ENCODE measurements at places on chromosomes 4 and X.
A peak's percentile ranks its signal among the peaks of the same experiment; 100 is the strongest.

DNA sequence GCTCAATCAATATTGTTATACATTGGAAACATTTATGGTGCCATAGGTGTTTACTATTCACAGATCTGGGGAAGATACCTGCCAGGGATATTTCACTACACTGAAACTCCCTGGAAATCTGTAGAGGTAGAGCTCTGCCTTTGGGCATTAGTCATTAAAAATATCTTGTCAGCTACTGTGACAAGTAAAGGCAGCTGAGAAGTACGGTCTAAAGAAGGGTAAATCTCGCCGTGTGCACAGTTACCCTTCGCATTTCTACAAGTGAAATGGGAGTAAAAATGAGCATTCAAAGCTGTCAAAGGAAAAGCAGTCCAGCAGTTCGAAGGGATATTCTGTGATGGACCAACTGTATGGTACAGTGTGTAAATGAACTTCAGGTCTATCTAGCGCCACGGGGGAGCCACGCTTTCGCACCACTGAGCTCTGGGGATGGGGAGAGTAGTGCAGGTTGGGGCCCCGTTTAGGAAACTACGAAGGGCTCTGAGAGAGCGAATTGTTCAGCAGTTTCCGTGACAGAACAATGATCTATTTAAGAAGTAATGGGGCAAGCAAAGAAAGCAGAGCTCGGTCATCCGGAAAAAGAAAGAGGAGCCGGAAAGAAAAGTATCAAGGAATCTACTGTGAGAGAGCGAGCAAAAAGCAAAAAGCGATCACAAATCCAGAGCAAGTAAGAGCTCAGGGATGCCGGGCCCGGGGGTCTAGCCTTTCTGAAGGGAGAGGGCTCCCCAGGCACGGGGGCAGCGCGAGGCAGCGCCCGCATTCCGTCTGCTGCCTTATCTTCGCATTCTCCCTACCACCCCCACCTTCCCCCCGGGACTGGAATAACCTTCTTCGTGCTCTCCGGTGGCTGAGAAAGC lies 646 bp downstream of the TIGD4 start:
- DNase-seq, result peak; percentile 47

DNA sequence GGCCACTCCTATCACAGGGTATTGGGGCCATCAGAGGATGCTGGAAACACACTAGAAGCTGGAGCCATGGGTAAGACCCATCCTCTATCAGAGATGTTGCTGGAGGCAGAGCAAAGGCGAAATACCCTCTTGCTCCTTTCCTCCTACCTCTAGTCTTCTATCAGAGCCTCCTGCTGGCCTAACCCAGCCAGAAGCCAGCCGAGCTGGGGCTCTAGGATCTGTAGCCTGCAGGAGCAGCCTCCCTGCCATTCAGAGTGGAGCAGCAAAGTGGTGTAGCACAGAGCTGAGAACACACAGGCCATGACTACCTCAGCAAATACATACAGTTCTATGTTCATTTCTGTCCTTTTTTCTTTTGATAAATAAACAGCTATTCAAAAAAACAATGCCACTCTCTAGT lies 35.7 kb downstream of the GATB start:
- DNase-seq, result peak; percentile 2

DNA sequence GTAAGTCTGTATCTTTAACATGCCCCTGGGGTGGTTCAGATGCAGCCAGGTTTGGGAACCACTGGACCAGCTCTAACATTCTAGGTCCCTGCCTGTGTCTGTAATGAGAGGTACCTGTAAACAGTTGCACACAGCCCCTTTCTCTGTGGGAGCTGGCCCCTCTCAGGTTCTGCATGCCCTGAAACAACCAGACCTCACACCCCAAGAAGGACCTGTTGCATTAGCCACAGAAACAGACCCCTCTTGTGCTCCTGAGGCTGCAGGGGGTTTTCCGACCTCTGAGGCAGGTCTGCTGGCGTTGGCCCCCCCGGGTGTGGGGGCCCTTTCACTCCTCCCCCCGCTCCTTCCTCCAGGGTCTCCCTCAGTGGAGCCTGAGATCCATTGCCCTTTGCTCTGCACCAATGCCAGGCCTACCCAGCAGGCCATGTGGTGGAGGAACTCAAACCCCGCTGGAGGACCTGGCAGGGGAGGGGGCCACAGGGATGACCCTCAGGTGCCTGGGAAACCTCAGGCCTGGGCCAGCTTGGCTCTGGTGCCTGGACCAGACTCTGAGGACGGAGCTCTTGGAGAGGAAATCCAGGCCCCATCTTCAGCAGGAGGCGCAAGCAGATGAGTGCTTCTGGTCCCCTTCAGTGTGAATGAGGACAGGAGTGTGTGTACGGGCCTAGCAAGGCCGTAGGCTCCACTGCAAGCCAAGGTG lies 61.4 kb upstream of the PJA1 start:
- no peak for DNase-seq

GRCh38 chr4:172652369-172652768 lies 516.2 kb upstream of the GALNT7 start:
- DNase-seq, result no peak

DNA sequence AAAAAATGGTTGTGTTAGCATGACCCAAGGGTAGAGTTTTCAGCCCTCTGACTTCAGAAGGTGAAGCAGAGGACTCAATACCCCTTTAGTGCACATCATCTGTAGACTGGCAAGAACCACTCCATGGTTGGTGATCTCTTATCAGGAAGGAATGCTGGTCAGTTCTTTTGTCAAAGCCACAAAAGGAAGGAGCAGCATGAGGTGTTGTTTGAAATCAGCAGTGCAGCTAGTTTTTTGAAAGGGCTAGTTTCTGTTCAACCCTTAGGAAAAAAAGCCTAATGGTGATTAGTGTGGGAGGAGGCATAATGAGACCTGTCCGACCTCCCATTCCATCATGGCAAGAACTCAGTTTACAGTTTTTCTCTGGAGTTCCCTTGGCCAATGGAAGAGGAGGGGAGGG lies 362.0 kb upstream of the CT83 start:
- no peak for DNase-seq

DNA sequence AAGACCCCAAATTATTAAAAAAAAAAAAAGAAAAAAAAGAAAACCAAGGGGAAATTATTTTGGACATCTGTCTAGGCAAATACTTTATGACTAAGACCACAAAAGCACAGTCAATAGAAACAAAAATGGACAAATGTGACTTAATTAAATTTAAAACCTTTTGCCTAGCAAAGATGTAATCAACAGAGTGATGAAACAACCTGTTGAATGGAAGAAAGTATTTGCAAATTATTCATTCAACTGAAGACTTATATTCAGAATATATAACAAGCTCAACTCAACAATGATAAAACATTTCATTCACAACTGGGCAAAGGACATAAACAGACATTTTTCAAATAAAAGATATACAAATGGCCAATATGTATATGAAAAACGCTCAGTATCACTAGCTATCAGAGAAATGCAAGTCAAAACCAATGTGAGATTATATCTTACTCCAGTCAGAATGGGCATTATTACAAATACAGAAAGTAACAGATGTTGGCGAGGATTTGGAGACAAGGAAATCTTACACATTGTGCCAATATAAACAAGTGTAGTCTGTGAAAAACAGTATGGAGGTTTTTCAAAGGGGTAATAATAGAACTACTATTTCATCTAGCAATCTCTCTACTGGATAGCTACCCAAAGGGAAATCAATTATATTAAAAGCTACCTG lies 67.1 kb downstream of the FAAH2 start:
- DNase-seq, result no peak

GRCh38 chr4:73948990-73949706 lies 32.7 kb downstream of the PF4 start:
- DNase-seq, result no peak

DNA sequence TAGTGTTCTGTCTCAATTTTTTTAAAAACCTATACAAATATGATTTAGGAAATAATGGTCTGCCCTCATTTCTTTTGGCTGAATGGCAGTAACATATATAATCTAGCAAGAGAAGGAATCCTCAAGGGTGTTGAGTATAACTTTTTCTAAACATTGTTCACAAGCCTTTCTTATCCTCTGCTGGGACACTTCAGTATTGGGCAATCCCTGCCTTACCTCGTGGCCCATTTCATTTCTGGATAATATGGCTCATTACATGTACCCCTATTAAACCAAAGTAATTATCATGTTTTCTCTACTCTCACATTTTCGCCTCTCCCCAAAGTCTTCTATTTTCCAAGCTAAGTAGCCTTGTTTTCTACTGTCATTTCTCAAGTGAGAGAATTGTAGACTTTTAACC lies 110.8 kb upstream of the STIM2 start:
- DNase-seq, result no peak

GRCh38 chr4:150348079-150348478 lies 233.9 kb upstream of the MAB21L2 start:
- no peak for DNase-seq

- peak; percentile 74 for DNase-seq
Observed at GRCh38 chr4:89067417-89067816, 10.4 kb upstream of the FAM13A start.

- DNase-seq, result no peak
Observed at GRCh38 chrX:132774010-132774714, 184.3 kb downstream of the HS6ST2 start.

GRCh38 chr4:37864786-37865185 lies 26.1 kb upstream of the TBC1D1 start:
- DNase-seq, result no peak

GRCh38 chr4:168955674-168956073 lies 54.4 kb downstream of the CBR4 start:
- no peak for DNase-seq

DNA sequence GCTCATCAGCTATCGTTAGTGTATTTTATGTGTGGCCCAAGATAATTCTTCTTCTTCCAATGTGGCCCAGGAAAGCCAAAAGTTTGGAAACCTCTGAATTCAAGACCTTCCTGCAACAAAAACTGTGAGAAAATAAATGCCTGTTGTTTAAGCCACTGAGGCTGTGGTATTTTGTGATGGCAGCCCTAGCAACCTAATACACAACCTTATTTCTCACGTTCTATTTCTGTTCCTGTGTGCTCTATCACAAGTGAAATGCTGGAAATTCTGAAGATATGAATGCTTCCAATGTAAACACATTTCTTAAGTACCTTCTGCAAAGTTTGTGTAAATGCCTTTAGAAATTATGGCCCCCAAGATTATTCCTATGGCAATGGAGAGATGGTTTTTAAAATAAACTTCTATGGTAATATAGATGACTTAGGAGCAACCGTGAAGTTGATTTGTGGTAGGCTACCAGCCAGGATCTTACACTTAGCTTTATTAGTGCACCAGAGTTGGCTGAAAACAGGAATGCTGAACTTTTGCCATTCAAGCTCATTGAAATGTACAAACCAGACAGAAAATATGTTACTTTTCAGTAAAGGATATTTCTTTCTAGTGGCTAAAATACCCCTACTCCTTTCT lies 148.0 kb downstream of the USP46 start:
- no peak for DNase-seq

- DNase-seq, result no peak
Observed at GRCh38 chr4:174053895-174054294, 229.6 kb downstream of the FBXO8 start.

Data from NCI-H82 (cell line).